ENCODE measurements at places on chromosomes 4 and X.

DNA sequence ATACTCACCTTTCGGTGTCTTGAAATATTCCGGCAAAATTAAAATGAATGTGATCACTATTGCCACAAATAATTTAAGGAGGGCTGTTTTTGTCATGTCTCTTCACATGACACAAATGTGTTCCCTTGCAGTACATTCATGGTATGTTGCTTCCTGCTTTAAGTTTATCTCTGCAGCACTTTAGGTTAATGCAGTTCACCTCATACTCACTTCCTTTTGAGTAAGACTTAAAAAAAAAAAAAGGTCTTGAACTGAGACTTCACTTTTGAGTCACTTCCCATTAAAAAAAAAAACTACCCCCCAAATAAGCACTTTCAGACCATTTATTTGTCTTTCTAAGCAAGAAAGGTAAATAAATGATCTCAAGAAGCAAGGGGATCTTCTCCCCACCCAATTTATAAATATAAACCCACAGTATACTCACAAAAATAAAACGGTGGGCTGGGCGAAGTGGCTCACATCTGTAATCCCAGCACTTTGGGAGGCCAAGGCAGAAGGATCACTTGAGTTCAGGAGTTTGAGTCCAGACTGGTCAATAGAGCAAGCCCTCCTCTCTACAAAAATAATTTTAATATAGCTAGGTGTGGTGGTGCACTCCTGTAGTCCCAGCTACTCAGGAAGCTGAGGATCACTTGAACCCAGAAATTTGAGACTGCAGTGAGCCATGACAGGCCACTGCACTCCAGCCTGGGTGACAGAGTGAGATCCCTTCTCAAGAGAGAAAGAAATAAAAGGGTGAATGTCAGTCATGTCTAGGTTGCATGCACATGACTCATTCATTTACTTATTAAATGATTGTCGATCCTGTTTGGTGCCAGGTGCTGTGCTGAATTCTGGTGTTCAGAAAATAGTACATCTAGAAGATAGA is at the start of gene TMEM156:
TMEM156 (minus strand) TSS at position 192 of the 868 bp plus-strand sequence; CDS start at position 96, 96 bp downstream.
- no peak for DNase-seq

DNA sequence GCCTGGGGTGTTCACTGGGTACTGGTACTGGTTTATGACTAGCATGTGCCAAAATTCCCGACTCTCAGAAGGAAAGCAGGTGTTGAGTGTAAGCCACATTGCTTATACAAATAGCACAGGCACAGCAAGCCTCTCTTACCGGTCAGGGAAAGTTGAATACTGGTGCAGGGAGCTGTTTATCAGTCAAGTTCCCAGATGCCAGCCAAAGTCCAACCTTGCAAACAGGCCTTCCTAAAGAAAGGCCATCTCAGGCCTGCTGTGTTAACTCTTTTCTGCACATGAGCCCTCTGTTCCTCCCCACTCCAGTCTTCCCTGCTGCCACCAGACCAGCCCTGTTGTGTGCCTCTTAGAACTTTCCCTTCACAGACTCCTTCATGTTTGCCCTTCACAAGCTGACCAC is 34.2 kb downstream of the PKD2 start:
- no peak for DNase-seq

DNA sequence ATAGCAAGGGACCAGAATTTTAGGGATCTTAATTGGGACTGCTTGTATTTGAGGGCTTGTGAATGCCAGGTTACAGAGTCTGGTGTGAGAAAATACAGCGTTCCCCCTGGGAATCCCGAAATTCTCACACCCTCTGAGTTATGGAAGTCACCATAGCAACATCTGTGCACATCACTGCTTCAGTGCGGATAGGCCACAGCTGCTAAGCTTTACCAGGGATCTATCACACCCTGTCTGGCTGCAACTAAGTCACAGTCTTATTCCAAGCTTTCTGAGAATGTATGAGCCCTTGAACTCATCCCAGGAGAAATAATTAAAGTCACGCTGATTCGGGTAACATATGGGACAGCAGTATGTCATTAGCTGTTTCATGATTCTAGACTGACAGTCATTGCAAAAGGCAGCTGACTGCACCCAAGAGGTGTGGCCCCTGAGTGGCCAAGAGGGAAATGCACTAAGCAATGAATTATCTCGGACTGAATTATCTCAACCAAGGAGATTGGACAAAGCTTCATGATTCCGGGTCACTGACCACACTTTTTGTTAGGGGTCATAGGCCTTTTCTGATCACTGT is 46.7 kb upstream of the BTC start:
- no peak for DNase-seq

- no peak for DNase-seq
Observed at GRCh38 chr4:85681221-85681657, 206.3 kb downstream of the ARHGAP24 start.

GRCh38 chr4:76545226-76545884 is 110.3 kb downstream of the SHROOM3 start:
- no peak for DNase-seq

Measured in NCI-H1436 (cell line).